Skeletal muscle cell (primary cell): ENCODE measurements at places on chromosomes 1 and 21.
A peak's percentile ranks its signal among the peaks of the same experiment; 100 is the strongest.

GRCh38 chr1:198669023-198669698 lies 30.3 kb downstream of the PTPRC start:
- DNase-seq = peak; percentile 58

DNA sequence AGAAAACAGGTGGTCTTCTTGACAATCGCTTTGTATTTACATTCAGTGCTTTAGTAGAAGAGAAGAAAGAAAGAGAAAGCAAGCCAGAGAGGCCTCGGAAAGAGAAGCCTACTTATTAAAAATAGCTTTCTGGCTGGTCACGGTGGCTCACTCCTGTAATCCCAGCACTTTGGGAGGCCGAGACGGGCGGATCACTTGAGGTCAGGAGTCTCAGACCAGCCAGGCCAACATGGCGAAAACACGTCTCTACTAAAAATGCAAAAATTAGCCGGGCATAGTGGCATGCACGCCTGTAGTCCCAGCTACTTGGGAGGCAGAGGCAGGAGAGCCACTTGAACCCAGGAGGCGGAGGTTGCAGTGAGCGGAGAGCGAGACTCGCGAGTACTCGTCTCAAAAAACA lies 1.8 kb upstream of the SLC19A2 start:
- DNase-seq = no peak

DNA sequence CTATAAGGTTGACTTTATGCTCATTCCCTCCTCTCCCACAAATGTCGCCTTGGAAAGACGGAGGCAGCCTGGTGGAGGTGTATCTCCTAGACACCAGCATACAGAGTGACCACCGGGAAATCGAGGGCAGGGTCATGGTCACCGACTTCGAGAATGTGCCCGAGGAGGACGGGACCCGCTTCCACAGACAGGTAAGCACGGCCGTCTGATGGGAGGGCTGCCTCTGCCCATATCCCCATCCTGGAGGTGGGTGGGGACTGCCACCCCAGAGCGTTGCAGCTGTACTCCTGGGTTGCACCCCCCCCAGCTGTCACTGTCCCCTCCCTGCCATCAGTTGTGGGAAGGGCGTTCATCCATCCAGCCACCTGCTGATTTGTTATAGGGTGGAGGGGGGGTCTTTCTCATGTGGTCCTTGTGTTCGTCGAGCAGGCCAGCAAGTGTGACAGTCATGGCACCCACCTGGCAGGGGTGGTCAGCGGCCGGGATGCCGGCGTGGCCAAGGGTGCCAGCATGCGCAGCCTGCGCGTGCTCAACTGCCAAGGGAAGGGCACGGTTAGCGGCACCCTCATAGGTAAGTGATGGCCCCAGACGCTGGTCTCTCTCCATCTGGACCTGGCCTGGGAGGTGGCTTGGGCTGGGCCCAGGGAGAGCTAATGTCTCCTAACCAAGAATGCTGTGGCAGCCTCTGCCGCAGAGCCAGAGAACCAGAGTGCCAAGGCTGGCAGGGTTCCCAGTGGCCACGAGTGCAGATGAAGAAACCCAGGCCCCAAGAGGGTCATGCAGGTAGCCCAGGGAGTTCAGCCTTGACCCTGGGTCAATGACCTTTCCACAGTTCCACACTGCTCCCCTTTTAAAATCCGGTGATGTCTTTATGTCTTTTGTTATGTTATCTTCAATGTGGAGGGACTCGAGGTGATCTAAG lies 13.1 kb downstream of the PCSK9 start:
- no peak for DNase-seq

GRCh38 chr21:23853796-23854379 lies 1753.4 kb downstream of the MRPL39 start:
- DNase-seq = no peak

GRCh38 chr1:27049607-27050006 lies 37.0 kb upstream of the TENT5B start:
- DNase-seq = no peak

DNA sequence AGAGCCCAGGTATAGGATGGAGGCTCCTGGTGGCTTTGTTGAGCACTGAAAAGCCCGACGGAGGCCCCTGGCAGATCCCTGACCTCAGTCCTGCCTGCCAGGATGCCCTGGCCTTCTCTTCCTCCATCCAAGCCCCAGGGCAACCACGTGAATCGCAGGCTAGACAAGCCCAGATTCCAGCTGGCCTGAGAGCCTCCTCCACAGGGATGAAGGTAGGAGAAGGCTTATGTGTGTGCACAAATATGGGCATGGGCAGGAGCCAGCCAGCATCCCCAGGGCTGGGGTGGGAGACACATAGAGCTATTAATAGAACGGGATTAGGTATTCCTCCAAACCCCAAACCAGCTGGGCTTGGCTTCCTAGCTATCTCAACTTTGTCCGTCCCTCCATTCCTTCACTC lies 4.0 kb upstream of the EXTL1 start:
- DNase-seq = no peak

DNA sequence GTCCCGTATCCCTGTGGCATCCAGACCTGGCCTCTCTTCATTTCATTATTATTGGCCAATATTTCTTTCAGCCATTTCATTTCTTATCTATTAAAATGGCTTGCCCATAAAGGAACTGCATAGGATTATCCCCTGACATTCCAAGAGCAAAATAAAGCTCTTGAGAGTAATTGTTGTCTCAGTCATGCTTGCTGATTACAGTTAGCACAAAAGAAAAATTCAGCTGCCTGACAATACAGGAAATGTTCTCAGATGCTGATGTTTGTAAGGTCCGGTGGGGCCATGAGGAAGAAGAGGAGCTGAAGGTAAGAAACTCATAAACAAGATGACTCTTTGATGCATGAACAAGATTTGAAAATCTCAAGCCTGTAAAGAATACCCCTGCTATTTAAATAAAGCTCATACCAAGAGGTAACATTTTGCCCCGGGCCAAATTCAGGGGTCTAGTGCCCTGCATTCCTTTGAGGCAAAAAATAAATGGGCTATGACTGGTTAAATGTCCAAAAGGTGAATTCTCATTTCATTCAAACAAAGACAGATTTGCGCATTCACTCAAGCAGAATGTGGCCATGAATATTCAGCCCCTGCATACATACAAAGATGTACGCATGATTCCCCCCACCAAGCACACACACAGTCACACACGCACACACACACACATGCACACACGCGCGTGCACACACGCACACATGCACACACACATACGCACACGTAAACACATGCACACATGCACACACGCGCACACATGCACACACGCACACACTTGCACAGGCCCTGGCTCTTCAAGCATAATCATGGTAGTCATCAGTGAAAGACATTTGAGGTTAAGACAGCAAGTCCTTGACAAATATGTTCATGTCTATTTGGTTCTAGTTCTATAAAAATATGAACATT lies 44.8 kb downstream of the KCNJ15 start:
- no peak for DNase-seq

GRCh38 chr1:2091611-2092604 lies 41.7 kb downstream of the PRKCZ start:
- DNase-seq = no peak

GRCh38 chr1:105343317-105343716 lies 1593.6 kb downstream of the AMY1C start:
- no peak for DNase-seq

DNA sequence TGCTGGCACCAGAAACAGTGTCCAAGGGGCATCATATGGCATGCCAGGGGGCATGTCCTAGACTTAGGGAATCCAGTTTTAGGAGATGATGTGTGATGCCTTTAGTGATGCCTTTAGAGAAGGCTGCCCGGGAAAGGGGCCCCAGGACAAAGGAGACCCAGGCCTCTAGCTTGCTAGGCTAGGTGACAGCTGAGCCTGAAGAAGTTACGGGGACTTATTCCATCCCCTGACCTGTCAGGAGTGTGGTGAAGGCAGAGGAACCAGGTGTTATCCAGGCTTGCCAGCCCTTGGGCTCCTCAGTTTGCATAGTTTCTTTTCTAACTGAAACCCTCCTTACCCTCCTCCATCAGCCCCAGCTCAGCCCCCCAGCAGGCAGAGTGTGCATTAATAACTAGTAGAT lies 269.7 kb upstream of the CSF3R start:
- no peak for DNase-seq

GRCh38 chr1:23966973-23967493 lies 7.4 kb downstream of the PNRC2 start:
- no peak for DNase-seq

GRCh38 chr21:17780539-17780938 lies 38.6 kb downstream of the C21orf91 start:
- no peak for DNase-seq

DNA sequence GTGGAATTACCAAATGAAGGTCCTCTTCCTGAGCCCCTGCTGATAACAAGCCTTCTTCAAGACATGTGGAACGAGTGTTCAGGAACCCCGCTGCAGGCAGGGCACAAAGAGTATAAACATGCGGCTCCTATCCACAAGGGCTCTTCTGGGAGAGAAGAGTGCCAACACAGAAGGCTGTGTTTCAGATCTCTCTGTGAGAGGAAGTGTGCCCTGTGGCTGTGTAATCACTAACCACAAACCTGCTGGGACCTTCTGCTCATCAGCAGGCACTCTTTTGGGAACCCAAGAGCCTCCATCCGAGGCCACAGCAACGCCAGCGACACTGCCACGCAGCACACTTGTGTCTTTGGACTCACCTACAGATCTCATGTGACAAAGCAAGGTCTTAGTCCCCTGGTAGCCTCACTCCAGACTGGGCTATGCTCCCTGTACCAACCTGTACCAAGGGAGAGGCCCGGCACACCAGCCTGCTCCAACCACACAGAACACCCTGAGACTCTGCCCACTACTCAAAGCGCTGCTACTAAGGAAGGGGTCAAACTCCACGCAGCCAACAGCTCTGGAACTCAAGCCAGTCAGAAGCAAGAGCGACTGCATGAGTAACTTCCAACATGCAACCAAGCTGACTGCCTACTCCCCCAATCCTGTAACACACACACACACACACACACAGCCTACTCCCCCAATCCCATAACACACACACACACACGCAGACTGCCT lies 7.8 kb downstream of the PTTG1IP start:
- no peak for DNase-seq

DNA sequence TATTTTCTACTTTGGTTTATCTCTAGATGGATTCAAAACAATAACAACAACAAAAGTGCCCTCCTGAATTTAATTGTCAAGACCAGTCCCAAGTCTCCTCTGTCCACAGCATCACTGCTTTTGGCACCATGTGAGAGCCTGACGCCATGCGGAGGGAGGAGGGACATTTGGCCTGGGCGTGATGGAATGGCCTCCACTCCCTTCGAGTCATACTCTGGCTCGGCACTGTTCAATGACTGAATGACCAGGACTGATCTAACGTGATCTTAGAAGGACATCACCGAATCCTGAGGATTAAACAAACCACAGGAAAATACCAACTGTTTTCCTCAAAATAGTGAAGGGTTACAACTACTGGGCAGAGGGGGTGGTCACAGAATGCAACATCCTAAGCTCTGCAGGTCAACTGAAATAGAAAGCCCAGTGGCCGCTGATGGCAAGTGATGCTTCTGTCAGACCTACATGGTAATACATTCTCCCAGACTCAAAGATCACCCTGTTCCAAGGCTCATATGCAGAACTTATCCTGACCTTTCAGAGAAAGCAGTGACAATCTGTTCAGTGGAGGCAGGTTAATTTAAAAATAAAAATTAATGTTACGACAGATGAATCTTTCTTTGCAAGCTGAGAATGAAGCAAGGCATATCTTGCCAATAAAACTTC lies 19.1 kb downstream of the SRSF4 start:
- DNase-seq = no peak

GRCh38 chr1:177953549-177953948 lies 16.3 kb downstream of the SEC16B start:
- no peak for DNase-seq

GRCh38 chr1:95650631-95651030 lies 416.6 kb downstream of the RWDD3 start:
- DNase-seq = no peak

GRCh38 chr1:158037866-158038359 lies 44.5 kb downstream of the KIRREL1 start:
- DNase-seq = peak; percentile 23

GRCh38 chr1:187631984-187632383 lies 803.2 kb downstream of the PLA2G4A start:
- DNase-seq = no peak

DNA sequence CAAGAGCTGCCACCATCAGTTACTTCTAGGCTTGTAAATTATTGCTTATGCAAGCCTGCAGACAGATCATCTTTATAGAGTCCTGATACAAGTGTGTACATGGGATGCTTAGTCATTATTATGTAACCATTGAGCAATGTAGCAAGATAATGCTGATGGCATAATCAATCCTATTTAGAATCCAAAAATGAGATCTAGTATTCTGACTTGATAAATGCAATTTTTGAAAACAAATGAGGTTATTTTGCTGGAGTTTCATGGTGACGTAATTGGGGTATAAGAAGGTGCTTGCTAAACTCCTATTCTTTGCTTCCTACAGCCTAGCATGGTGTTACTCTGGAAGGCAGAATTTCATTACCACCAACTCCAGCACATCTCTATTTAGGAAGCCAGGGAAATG lies 801.7 kb upstream of the PRMT6 start:
- peak; percentile 45 for DNase-seq

DNA sequence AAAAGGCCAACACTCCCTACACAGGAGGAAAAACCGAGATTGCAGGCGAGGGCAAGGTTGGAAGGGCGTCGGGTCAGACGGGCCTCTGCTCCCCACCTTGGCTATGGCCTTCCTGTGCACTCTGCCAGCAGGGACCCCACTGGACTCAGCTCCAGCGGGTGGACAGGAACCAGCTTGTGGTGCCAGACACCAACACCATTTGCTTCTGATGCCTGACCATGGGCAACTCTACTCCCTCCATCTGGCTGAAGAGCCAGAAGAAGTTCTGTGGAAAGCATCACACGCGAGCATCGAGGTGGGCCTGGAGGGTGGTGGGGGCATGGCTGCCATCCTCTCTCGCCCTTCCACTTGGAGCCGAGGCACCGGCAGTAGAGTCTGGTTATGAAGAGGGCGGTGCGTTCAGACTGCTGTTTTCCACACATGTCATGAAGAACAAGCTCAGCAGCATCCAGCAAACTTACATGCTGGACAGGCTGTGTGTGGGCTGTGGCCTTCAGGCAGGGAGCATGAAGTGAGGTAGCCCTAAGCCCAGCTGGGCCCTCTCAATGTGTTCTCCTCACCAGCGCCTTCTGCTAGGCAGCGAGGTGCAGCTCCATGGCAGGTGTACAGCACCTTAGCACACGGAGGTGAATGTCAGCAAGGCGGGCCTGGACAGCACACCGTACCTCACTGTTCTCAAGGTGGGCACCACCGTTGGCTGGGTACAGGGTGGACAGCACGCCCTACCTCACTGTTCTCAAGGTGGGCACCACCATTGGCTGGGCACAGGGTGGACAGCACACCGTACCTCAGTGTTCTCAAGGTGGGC lies 15.6 kb upstream of the ZNF669 start:
- no peak for DNase-seq

GRCh38 chr1:184388319-184388889 lies 1.6 kb downstream of the C1orf21 start:
- peak; percentile 50 for DNase-seq

DNA sequence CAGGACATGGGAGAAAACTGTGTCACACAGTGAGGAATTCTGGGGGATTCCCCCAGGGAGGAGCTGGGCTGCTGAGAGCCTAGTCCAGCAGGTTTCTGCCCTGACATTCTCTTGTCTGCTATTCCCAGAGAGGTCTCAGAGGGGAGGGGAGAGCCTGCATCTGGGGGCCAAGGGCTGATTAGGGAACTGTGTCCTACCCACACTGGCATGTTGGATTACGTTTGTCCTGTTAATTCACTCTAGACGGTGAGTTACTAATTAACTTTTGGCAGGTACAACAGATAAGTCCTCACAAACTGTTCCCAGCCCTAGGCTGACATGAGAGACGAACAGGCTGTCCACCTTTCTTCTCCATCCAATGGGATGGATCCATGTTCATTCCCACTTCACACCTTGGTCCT lies 2.6 kb upstream of the SH3BGRL3 start:
- DNase-seq = no peak

- DNase-seq = no peak
Measured at GRCh38 chr1:58047265-58047858, 499.2 kb downstream of the OMA1 start.
